Activated CD4-positive, alpha-beta T cell treated with anti-CD3 and anti-CD28 coated beads, Interleukin-2, amount 10 ng/mL, durations not matched to agents 24 days and 14 days (primary cell): ENCODE measurements at places on chromosomes 4 and X.

DNA sequence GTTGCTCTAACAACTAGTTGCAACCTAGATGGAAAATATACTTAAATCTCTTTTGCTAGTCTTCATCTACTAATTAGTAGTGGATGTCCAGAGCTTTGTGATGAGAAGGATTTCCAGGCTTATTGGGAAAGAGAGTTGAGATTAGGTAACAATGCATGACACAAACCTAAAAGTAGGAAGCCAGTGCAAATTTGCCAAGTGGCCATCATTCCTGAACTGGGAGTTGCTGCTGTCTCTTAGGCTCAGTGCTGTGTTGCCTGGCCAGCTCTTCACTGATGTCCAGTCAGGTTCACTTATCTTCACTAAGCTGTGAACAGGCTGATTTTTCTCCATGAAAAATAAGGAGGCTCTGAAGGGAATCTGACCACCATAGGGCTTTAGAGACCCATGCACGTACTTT lies 105.6 kb upstream of the AMOT start:
- no peak for DNase-seq

DNA sequence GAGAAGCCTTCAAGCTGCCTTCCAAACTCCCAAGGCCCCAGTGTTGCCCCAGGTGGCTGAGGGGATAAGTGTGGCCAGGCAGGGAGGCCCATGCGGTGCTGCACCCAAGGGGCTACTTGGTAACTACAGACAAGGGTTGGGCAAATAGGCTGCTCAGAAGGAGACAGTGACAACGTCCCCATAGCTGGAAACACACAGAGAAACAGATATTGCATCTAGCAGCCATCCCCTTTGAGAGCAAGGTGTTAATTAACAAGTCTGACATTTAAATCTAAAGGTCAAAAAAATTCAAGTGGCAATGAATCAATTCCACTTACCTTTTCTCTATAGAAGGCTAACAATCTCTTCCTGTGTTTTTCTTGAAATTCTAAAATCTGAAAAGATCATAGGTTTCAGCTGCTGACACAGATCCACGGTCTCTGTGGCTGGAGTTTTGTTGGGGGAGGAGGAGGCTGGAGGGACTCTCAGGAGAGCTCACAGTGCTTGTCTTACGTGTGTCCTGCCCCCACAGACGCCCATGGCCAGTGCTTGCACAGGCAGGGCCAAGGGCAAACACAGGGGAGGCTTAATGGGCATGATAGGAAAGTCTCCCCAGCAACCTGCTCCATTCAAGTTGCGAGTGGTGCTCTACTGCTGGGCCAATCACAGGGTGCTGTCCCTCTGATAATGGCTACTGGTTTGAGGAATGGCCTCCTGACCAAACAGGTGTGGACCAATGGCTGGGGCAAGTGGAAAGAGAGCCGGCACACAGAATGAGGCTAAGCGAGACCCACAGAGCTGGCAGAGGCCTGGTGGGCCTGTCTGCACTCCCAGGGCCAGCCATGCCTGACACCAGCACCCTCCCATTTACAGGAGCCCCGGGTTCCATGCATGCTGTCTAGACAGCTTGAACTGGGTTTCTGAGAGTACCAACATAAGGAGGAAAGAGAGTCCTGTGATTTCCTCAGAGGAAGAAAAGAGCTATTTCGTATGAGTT lies 22.6 kb downstream of the RNF212 start:
- DNase-seq: no peak

DNA sequence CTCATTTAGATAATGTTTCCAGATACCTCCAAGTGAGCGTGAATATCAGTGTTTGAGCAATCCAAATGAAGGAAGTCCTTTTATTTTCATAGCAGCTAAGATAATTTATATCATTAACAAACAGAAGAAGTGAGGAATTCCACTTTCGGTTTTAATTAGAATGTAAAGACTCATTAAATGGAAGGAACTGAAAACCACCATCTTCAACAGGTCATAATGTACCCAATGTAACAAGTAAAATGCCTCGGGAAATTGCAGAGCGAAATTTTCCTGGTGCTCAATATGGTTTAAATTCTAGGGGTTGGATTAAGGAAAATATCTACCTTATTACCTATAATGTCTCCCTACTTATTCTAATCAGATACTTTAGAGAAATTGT lies 33.9 kb upstream of the SLC9A7 start:
- DNase-seq: no peak

DNA sequence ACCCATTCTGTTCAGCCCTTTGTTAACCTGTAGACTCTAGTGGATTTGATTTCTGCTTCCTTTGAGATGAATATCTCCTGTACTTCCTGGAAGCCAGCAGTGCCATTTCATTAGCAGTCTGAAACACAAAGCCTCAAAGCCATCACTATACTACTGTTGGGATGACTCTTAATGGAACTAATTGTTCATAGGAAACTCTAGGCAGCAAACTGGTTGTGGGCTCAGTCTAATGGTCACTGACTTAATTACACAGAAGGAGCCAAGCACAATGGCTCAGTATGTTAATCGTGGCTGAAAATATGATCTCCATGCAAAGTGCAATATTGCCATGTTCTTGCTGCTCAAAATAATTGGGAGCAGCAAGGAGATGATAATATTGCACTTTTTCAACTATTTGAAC lies 262.3 kb downstream of the ARHGAP24 start:
- no peak for DNase-seq

- no peak for DNase-seq
These were observed 655.6 kb upstream of the GALNTL6 start for GRCh38 chr4:171157462-171158082.

DNA sequence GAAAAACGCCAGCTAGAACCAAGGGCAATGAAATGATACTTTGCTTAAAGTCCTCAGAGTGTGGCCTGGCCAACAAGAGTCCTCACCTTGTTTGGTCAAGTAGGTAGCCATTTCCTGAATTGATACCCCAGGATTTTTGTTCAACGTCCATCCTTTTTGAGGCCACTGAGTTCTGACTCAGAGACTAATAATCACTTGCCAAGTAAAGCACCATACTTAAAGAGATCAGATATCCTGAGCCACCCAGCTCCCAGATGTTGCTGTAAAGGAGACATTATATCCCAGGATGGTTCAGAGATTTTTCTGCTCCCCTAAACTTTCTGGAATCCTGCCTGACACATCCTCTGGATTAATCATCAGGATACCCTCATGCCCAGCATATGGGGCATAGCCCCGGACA lies 190.9 kb downstream of the RAP1GDS1 start:
- DNase-seq: no peak
